ENCODE measurements at places on chromosomes 2 and 18.

- DNase-seq = no peak
These were observed 4.3 kb upstream of the NAGK start for GRCh38 chr2:71064110-71064611.

DNA sequence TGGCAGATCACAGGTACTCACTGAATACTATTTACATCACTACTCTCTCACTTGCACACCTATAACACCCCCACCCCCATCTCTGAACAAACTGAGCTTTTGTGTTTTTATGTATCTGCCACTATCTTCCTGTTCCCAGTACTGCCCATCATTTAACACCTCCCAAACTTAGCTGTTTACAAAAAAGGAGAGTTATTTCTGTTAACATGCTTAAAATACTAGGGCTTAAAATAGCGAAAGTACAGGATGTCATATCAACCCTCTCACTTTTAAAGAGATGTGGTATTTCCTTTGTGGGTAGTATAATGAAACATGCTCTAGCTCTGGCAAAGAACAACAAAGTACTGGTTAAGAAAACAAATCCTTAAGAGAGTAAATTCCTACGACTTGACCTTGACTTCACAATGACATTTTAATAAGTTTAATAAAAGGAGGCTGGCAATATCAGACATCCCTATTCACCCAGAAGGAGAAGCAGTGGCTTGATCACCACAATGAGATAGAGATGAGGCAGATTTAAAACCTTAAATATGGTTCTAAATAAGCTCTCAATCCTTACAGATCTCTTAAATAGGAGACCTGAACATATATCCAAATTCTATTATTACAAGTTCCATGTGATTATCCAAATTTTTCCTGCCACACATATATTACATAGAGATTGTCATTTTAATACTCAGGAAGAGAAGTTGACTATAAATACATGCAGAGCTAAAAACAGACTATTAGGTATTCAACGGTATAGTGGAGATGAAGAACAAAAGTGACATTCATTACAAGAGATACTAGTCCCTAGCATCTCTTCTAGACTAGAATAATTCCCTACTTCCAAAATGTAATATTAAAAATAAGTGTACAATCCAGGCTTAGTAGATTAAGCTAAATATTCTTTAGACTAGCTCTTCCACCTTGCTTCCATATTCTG, 36.9 kb downstream of the TRAK2 start:
- no peak for DNase-seq

DNA sequence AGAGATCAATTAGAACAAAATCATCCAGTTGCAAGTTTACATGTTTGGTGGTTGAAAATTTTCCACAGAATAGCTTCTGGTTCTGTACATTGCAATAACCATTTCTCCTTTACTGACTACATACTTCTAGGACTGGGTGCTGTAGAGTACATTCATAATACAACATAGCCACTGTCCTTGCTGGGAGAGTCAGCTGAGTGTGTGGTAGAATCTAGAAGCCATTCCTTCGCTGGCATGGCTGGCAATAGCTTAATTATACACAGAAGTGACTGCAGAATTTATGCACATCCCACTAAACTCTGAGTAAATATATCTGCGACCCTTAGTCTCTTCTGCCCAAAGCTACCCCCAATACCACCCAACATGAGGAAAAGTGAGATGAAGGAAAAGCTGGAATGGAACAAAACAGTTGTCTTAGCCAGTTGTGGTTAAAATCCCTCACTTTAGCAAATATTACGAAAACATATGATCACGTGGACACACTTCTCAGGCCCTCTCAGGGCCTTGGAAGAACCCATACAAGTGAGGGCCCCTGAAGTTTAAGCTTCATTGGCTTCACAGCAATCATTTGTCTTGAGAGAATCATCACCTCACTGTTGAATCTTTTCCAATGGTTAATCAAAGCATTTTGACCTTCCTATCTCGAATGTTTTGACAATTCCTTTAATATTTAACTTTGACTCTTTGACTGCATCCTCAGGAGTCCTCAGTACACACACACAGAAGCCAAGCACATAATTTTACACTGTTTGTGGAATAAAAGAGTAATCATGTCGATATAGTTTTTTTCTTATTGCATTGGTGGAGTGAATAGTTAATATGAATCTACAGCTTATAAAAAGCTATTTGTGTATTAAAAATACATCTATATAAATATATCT, 225.1 kb downstream of the ZNF385B start:
- no peak for DNase-seq

GRCh38 chr2:224586127-224586695, 1.0 kb upstream of the CUL3 start:
- DNase-seq = no peak

DNA sequence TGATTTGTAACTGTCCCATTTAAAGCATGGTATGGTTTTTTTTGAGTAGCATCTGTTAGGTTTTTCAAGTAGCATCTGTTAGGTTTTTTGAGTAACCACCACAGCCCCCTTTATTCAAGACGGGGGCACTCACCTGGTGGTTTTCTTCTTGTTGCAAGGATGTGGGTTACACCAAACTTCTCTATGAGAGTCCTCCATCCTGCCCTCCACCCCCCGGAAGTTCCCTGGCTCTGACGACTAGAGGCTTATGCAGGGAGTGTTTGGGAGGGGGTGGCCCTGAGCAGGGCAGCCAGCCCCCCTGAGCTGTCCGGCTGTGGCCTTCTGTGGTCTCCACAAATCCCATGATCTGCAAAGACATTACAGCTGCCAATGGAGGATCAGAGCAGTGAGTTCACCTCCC, 39.3 kb downstream of the MTCL1 start:
- no peak for DNase-seq

DNA sequence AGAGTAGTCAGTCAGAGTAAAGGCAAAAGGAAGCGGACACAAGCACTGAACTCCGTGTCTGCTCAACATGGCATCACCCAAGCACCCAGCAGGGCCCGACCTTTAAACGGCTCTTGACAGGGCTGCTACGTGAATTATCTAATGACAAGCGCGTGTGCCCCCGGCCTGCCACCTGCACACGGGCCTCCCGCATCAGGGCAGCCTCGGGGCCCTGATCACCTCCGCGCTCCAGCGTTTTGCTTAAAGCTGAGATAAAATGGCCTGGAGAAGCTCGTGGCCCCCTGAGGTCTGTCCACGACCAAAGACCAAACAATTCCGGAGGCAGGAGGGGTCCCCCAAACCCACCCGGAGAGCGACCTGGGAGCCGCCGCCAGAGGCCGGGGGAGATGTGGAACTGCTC, 376 bp downstream of the NDUFA10 start:
- no peak for DNase-seq

GRCh38 chr2:198961547-198961946, 496.2 kb downstream of the SATB2 start:
- DNase-seq = no peak

- DNase-seq = no peak
These were observed 34.4 kb upstream of the BZW1 start for GRCh38 chr2:200777275-200777674.

DNA sequence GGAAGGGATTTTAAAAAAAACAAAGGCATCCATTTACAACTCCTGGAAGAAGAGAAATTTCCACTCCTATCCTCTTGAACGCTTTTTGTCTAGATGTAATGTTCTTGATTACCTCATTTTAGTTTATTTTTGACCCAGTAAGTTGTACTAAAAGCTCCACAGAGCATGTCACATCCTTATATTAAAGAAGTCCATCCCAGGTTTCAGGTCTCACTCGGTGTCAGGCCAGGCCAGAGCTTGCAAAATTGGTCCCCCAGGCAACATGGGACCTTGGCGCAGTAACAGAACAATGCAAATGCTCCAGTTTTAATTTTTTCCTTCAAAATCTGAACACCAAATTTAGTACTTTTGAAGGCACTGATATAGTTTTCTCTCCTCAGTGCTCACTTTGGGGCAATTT, 218.4 kb upstream of the REV1 start:
- no peak for DNase-seq

- DNase-seq = no peak
These were observed 30.3 kb downstream of the C2orf42 start for GRCh38 chr2:70160545-70160944.

GRCh38 chr2:46335391-46336282, 38.4 kb downstream of the EPAS1 start:
- peak; percentile 50 for DNase-seq

DNA sequence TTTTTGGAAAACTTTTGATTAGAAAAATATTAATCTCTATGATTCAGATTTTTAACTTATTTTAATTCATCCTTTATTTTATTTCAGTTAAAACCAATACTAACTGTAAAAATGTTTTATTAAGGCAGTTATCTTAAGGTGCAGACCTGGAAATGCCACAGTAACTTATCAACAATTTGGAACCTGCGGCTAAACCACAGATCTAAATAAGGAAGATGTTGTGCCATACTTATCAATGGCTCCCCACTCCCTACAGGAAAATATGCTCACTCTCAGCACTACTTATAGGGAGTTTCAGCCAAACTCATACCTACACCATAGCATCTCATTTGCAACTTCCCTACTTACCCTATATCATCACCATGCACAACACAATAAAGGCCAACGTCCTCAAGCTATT, 226.9 kb upstream of the KYNU start:
- no peak for DNase-seq

- no peak for DNase-seq
These were observed 267.7 kb upstream of the SIX2 start for GRCh38 chr2:45276914-45277313.

- no peak for DNase-seq
These were observed 1.7 kb upstream of the GATA6 start for GRCh38 chr18:22167471-22168241.

DNA sequence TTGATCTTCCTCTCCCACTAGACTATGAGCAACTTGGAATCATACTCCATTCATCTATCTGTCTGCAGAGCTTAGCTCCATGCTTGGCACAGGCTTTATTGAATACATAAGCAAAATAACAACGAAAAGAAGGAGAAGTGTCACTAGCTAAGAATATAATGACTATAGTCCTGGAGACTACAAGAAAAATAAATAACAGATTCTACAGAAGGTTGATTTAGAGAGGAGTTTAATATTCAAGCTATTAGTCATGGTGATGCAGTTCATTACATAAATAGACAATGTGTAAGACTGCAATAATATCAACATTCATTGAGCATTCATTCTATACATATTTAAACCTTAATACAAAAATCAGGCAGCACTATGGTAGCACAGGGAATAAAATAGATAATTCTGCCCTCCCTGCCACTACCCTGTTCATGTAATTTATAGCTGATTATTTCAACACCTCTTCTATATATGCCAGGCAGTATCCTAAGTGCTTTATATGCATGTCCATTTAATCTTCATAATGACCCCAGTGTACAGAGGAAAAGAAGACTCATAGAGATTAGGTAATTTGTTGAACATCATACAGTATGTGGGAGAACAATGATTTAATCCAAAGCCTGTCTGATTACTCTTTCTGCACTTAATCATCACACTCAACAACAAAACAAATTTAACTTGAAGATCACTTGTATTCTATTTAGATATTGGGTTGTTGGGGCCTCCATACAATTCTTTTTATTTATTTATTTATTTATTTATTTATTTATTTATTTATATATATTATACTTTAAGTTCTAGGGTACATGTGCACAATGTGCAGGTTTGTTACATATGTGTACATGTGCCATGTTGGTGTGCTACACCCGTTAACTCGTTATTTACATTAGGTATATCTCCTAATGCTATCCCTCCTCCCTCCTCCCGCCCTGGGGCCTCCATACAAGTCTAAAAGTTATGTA, 165.3 kb downstream of the RNF152 start:
- DNase-seq = no peak

DNA sequence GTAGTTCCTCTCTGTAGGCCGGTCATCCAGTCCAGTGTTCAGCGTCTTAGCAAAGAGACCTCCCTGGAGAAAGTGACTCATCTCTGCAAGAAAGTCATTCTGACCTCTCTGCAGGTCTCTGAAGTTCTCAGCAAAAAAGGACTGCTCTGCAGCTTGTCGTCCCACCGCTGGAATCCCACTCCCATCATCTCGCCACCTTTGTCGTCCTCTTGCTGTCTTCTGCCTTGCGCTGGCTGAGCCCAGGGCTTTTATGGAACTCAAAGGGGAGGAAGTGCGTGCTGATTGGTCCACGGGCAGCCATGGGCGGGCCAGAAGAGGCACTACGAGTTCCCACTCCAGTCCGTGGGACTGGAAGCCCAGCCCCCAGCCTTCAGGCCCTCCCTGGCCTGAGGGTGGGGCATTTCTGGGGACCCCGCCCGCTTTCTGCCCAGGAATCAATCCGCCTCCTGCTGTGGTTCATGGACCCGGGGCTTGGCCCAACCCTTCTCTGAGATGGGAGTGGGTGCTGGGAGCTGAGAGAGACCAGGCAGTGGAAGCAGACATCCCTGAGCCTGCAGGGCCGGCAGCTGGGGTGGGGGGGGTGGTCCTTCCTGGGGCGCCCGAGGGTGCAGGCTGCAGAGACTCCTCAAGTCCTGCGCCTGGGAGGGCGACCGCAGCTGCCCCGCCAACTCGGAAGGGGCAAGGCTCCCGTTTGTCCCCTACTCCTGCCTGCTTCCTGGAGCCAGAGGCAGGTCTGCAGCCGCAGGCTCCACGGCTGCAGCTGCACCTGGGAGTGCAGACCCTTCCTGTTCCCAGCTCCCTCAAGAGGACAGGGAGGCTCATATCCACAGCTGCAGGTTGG, 660.7 kb upstream of the RAB6C start:
- no peak for DNase-seq

DNA sequence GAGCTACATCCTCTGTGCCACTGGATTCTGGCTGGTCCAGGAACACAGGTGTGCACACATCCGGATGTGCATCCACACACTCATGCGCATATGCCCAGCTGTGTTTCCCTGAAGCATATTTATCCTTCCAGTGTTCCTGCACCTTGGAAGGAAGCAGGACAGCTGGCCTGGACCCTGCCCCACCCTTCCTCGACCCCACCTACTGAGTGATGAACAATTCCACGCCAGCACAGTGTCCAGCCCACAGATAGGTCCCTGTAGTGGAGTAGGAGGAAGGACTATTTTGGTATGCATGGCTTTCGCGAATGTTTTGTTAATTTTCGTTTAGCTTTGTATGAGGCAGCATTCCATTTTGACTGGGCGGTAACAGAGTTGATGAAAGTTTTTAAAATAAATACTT, 211.5 kb downstream of the AGAP1 start:
- DNase-seq = no peak

GRCh38 chr2:65553504-65554074, 121.2 kb upstream of the SPRED2 start:
- DNase-seq = no peak

GRCh38 chr2:181058378-181059269, 78.2 kb downstream of the UBE2E3 start:
- DNase-seq = no peak

DNA sequence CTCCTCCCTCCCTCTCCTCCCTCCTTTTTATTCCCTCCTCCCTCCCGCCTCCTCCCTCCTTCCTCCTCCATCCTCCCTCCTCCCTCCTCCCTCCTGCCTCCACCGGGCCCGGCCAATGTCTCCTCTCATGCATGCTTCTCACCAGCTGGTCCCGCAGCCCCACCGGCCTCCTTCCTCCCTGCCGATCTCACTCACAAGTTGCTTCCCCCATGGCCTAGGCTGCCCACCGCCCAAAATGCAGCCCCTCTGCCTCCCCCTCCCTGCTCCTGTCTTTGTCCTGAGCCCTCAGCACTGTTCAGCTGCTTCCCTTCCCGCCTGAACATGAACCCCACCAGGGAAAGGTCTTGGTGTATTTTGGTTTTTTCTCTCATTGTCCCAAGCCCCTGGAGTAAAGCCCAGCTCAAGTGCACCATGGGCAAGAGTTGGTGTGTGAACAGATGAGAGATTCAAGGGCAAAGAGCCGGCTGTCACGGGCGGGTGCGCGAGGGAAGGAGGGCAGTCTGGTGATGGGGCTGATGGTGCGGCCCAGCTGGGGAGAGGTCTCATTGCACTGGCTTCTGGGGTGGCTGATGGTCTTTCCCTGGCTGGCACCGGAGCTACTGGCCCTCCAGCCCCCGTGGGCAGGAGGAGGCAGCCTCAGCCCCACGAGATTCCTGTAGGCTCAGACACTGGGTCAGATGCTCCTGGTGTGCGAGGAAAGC, 117.6 kb downstream of the TWIST2 start:
- no peak for DNase-seq

Measured in brain pericyte (primary cell).